Cardiac fibroblast (primary cell): ENCODE measurements at places on chromosomes 13 and 19.

GRCh38 chr13:89856512-89856911 is 1491.0 kb upstream of the MIR17HG start:
- no peak for DNase-seq

DNA sequence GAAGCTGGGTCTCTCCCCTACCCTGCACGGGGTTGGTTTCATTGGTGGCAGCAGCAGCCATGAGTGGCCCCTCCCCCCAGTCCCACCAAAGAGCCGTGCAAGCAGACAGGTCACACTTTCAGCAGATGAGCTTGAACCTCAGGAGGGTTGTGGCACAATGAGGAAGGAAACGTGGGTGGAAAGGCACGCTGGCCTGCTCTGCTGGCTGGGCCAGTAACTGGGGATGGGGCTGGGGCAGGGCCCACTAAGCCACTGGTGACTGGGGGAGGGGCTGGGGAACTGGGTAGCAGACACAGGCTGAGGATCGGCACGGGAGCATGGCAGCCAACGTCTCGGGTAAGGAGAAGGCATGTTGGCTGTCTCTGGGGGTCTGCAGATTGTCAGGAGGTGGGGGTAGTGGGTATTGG is at the start of gene P2RY11:
P2RY11 (plus strand) TSS at position 289 of the 407 bp plus-strand sequence; CDS start at position 318, 29 bp downstream.
- DNase-seq, result no peak

DNA sequence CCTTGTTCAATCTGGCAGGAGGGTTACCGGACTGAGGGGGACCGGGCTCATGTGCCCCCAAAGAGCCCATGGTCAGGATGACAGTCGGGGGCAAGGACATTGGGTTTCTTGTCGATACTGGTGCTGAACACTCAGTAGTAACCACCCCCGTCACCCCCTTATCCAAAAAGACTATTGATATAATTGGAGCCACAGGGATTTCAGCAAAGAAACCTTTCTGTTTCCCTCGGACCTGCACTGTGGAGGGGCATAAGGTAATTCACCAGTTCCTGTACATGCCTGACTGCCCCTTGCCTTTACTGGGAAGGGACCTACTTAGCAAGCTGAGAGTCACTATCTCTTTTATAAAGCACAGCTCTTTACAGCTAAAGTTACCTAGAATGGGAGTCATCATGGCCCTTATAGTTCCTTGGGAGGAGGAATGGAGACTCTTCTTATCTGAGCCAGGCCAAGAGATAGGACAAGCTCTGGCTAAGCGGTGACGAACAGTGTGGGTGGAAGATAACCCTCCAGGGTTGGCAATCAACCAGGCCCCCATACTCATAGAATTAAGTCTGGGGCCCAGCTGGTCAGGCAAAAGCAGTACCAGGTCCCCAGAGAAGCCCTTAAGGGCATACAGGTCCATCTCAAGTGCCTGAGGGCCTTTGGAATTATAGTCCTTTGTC is 603.7 kb downstream of the UQCRFS1 start:
- DNase-seq, result no peak

- DNase-seq, result no peak
Observed at GRCh38 chr13:41458187-41458760, 924 bp downstream of the RGCC start.

GRCh38 chr13:50714891-50715290 is 128.6 kb downstream of the DLEU7 start:
- no peak for DNase-seq

- DNase-seq, result no peak
Observed at GRCh38 chr13:110346661-110347067, 39.6 kb downstream of the COL4A2 start.

- DNase-seq, result no peak
Observed at GRCh38 chr19:54704928-54705327, 19.3 kb upstream of the KIR3DL3 start.

DNA sequence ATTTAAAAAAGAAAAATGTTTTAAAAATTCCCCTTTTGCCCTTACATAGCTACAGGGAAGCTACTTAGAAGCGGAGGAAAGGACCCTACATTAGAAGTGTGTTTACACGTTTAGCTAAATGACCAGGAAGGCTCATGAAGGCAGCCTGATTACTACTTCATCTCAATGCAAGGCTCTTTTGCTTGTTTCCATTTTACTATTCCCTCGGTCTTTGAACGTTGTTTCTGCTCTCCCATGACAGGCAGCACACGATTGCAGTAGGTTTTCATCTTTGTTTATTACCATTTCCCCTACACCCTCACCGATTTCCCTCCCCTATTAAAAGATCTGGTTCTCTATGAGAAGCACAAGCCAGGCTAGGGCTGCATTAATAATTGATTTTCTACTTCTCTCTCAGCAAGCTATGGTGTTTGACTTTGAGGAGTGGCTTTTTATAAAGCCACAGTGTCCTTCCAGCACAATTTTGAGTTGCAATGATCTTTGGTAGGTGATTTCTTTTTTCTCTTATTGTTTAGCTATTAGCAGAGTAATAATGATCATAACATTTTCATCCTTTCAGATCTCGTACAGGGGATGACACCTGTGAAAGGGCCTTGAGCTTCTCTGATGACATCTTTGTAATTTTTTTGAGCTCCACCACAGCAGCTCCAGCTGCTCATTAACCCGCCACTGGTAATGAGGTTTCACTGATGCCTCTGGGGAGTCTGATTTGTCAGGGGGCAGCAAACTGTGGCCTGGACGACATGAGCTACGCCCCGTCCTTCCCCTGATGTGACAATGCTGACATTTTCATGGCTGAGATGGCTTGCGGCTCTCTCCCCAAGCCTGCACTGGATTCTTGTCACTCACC is 670.3 kb downstream of the UQCRFS1 start:
- no peak for DNase-seq
